EL (cell line): ENCODE measurements at places on chromosomes 4 and X.

- no peak for DNase-seq
Measured at GRCh38 chr4:11250510-11250909, 178.2 kb downstream of the HS3ST1 start.

- no peak for DNase-seq
Measured at GRCh38 chr4:59517007-59517406, 1683.1 kb upstream of the ADGRL3 start.

DNA sequence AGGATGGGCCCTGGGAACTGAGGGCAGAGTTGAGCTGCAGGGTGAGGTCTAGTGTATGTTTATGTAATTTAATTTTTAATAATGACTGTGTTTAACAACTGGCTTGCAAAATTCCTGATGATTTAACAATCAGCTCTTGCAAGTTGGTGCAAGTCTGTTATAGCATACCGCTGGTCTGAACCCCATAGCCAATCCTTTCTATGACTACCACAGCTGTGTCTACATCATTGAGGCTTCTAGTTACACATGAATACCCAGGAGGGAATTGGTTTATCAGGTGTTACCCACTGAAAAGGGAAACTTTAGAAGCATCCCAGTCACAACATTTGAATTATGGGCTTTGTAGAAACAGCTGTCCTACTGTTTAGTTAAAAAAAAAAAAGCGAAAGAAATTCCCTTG lies 38.3 kb downstream of the SUPT20HL1 start:
- no peak for DNase-seq

- DNase-seq = peak; percentile 48
Measured at GRCh38 chrX:11458170-11458569, 165.0 kb downstream of the AMELX start.

DNA sequence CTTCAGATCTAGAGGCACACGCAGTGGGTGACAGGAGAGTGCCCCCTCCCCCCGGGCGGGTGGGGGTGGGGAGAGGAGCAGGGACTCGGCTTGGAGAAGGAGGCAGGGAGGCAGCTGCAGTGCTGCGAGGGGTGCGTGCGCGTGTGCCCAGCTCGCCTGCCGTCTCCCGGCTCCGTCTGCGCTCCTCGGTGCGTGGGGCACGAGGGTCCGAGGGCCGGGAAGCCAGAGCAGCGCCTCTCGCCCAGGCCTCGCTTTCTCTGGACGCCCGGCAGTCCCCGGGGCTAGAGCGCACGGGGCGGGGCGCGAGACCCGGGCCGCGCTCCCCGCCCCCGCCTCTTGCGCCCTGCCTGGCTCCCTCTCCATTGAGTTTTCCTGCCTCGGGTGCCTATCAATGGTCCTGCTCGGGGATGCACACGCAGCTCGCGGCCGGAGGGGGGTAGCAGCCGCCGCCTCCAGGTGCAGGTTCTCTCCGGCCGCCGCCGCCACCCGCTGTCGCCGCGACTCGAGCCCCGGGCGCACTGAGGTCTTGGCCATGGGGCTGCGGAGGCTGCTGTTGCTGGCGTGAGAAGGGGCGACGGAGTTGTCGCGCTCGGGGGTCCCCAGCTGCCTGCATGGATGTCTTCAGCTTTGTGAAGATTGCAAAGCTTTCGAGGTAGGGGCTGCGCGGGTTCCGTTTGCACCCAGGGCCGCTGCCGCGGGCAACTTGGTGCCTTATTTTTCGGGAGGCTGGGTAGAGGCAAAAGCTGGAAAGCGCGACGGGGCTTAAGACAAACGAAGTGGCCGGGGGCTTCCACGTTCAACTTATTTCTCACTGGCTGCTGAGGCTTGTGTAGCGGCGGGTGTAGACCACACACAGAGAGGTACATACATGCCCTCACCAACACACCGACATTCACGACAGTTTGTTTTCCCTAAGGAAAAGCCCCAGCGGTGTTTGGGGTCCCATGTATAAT lies at the start of gene FRMPD4:
FRMPD4 (plus strand) TSS at position 113 of the 953 bp plus-strand sequence; CDS start at position 612, 499 bp downstream.
- DNase-seq = peak; percentile 68

DNA sequence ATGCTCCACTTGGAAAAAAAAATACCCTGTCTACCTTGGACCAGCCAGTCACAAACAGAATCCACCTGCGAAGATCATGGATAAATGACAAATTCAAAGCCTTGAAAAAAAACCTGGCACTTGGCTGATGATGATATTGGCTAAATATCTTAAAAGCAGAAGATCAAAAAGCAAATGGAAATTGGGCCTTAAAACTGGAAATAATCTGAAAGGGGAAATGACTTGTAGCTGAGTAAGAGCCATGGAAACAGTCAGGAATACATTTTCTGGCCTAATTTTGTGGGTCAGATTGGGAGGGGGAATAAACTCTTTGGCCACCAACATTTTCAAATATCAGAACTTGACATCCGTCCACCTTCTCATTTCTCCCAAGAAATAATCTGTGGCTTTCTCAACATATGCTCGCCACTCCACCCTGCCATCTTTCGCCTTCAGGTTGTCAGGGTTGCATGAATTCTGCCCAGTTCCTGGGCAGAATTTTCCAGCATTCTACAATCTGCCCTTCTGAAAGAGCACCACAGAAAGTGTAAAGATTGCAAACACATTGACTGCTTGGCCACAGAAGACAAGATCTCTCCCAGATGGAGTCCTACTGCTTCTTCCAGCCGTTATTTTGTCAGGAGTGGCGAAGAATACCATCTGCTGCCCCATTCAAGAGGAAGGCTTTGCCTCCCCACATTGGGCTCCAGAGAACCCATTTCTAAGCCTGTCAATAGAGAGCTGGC lies 1.7 kb upstream of the NDP start:
- DNase-seq = no peak
